KG1 (cell line): ENCODE measurements at places on chromosomes 7 and 10.

GRCh38 chr7:29639386-29639785, 75.8 kb downstream of the PRR15 start:
- DNase-seq = no peak

DNA sequence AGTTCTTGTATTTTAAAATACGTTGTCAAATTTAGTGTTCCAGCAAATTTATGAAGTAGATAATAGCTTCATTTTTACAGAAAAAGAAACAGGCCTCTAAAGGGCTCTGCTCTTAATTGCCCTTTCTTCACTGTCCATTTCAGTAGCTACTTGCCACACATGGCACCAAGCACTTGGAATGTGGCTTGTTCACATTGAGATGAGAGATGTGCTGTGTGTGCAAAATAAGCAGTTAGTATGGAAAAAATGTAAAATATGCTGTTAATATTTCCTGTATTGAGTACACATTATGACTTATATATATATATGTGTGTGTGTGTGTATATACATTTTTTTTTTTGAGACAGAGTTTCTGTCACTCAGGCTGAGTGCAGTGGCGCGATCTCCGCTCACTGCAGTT, 19.5 kb downstream of the RBM33 start:
- no peak for DNase-seq

GRCh38 chr7:146116521-146117222, at the start of gene CNTNAP2:
TSS of gene CNTNAP2 (plus strand) at chr7:146116801. CDS start at chr7:146116877, 76 bp downstream.
- DNase-seq = no peak

DNA sequence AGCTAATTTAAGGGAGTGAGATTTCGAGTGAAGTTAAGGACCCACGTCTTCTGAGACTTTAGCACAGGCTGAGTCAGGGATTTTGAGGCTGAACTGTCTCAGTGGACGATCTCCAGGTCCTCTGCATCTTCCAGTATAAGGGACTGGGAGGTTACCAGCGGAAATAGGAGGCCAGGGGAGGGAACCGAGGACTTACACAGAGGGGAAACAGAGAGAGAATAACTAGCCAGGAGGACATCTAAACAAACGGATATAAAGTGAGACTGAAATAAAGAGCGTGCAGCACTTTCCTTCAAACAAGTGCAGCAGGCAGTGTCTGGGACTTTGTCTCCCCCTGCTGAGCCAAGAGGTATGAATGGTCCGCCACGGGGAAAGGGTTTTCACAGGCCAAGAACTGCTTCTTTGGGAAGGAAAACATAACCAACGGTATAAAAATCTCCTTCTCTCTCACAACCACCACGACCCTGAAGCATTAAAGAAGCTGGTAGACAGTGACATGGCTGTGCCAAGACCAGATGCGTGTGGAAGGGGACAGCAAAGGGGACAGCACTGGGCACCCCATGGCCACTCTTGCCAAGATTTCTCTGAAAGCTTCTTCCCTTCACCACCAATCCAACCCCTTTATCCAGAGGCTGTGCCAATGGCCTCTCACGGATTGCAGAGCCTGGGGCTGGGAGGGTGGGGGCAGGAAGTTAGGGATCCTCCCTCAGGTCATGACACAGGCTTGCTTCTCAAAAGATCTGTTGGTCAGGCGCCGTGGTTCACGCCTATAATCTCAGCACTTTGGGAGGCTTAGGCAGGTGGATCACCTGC, 72.0 kb downstream of the SLC37A3 start:
- peak; percentile 6 for DNase-seq

DNA sequence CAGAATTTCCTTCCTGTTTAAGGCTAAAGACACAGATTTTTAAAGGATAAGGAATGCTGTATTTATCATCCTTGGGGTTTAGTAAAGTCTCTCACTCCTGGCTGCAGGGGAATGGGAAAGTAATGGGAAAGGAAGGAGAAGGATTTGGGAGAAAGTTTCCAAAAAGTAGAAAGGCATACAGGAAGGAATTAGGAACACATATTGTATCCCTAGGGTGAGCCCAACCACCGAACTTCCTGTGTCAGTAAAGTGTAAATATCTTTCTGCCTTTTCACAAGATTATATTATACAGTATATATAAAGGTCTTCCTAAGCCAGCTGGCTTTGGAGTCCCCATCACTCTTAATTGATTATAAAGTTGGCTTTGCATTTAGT, 12.0 kb upstream of the UBE2D1 start:
- DNase-seq = no peak

DNA sequence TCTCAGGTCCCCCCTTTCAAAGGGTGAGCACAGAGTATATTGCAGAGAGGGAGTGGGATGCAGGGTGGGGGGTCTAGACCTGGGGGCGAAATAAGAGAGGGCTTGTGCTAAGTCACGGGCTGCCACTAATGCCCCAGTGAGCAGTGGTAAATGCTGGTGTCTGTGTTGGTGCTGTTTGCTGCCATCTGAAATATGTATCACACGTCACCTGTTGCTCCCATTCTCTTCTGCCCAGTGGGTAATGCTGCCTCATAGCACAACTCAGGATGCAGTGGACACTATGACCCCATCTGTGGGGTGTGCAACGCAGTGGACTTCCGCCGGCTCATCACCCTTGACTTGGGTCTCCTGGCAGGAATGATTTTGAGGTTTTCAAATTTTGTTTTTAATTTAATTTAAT, 2.6 kb downstream of the STOX1 start:
- DNase-seq = no peak

- no peak for DNase-seq
Measured at GRCh38 chr10:78336402-78336791, 302.7 kb downstream of the RPS24 start.
